Activated CD8-positive, alpha-beta memory T cell treated with anti-CD3 and anti-CD28 coated beads for 4 hours (primary cell): ENCODE measurements at places on chromosomes 4 and X.

- no peak for DNase-seq
Measured at GRCh38 chrX:152861116-152861515, 30.3 kb downstream of the NSDHL start.

GRCh38 chr4:168509786-168510185, 12.9 kb downstream of the PALLD start:
- no peak for DNase-seq

GRCh38 chrX:20237864-20238263, 28.8 kb downstream of the RPS6KA3 start:
- DNase-seq, result no peak

DNA sequence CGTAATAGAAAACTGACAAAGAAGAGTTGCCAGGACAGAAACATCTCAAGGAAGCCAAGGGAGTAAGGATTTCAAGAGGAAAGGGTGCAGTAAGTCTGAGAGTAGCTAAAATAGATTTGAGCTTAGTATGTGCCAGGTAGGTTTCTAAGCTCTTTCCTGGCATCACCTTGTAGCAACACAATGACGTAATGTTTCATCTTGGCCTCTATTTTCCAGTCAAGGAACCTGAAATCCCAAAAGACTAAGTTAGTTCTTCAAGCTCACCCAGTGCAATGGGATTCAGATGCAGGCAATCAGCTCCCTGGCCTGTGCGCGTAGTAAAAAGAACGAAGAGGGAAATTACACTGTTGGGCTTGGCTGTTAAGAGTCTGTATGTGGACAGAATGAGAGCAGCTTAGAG, 586.5 kb upstream of the TENM3 start:
- DNase-seq, result no peak

GRCh38 chrX:95044331-95044730, 1370.3 kb downstream of the FAM133A start:
- no peak for DNase-seq

DNA sequence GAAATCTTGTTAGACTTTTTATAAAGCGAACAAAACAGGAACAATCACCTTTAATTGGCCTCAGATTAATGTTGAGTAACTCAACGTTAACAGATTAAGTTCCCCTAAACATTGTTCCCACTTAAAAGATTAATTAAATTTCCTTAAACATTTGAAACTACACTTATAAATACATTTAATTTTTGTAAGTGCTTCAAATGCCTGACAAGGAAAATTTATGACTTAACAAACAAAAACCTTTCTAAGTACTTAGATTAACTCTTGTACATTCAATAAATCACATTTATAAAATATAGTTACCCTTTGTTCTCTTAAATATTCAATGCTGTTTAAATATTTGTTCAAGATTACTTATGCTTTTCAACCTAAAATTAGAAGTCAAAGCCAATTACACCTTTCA, 39.4 kb upstream of the OCIAD2 start:
- DNase-seq, result no peak

- DNase-seq, result no peak
Measured at GRCh38 chrX:40444133-40444532, 136.6 kb upstream of the ATP6AP2 start.

- no peak for DNase-seq
Measured at GRCh38 chr4:183408796-183409195, 35.6 kb upstream of the CDKN2AIP start.

GRCh38 chr4:26237916-26238315, 82.9 kb upstream of the RBPJ start:
- no peak for DNase-seq

DNA sequence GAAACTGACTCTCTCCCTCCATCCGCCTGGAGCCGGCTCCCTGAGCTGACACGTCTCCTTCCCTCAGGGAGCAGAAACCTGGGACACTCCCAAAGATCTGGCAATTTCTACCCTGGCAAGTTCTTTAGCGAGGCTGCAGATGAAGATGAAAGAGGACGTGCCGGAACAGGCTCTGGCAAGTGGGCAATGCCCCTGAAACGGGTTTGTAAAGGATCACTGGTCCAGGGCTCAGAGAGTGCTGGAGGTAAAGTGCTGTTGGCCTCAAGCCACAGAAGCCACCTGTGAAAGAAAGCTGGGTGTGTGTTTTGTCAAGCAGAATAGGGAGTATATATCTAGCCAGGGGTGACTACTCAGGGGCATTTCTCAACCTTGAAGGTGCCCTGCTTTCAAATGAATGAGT, 131.4 kb upstream of the ATP6AP2 start:
- DNase-seq, result no peak

DNA sequence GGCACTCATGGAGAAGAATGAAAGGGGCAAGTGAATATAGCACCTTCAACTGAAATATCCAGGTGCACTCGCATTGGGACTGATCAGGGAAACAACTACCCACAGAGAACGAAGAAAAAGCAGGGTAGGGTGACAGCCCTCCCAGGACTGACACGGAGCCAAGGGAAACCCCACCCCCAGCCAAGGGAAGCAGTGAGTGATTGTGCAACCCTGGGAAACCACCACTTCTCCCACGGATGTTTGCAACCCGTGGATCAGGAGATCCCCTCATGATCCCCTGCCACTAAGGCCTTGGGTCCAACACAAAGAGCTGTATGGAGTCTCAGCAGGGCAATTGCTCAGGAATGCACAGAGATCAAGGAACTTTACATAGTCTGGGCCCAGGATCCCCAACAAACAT, 158.5 kb upstream of the HCCS start:
- DNase-seq, result no peak

- DNase-seq, result no peak
Measured at GRCh38 chrX:13258052-13258444, 61.8 kb downstream of the ATXN3L start.
